ENCODE measurements at places on chromosomes 2 and 18.

DNA sequence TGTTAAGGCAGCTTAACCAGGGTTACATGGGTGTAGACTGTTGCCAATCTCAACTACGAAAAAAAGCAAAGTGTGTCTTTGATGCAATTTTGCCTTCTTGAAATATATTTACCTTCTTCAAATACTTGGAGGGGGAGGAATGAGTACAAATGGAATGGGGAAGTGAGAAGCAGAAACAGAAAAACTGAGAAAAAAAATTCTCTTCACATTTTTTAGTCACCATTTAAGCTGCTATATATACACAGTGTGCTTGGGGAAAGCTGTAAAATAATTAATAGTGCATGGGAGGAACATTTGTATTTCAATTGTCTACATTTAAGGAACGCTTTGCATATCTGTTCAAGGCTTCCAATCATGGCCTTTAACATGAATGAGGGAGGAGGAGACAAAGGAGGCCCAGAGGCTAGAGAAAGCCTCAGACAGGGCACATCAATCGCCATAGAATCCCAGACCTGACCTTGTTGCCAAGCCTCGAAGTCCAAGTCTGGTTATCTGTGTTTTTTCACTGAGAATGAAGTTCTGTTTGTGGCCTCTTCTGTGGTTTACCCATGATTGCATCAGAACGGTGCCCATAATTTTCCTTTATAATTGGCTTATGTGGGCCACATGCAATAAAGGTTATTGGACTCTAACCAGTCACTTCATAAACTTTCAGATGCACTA is 158.6 kb downstream of the PIK3C3 start:
- DNase-seq = no peak

DNA sequence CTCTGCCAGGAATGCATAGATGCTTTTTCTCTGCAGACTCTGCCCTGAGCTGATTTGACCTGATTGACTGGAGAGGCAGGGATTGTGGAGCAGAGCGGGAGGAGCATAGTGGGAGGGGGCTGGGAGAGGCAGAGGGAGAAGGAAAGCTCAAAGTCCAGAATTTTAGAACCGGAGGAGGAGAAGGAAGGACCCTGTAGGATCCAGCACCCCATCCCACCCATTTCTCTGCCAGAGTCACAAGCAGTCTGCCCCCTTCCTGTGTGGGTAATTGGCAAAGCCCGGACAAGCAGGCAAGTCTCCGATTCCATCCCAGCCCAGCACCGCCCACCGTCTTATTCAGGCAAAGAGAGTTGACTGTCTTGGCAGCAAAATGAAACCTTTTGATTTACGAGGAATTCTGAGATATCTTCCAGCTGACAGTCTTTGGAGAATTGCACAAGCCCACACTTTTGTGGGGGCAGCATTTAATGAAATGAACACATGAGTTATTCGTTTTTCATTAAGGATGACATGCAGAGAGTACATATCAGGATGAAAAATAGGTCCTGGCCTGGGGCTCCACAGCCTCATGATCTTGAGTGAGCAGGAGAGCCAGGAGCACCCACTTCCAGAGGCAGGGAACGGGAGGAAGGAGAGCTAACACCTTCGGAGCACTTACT is 103.1 kb downstream of the MCFD2 start:
- DNase-seq = no peak

GRCh38 chr2:119230219-119231185 is 6.9 kb downstream of the STEAP3 start:
- no peak for DNase-seq

- DNase-seq = peak; percentile 36
Measured at GRCh38 chr18:73980289-73980979, 167.2 kb downstream of the FBXO15 start.

DNA sequence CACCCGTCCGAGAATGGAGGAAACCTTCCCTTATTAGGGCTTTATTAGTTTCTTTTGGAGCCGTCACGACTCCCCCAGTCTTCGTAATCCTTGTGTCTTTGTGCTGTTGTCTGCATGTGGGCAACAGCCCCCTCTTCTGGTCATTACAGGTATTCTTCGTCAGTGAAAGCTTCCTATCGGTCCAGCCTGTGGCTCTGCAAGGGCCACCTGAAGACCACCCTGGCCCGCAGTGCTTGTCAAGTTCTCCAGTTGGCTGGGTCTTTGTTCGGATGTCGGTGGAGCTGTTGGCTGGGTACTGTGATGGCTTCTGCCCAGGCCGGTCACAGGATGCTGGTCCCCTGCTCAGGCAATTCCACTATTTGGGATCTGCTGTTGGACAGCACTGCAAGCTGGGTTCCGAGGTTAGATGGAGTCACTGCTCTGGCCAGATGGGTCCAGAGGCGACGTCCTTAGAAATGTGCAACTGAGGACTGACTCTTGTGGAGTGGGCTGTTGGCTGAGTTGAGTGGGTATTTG is 19.2 kb downstream of the E2F6 start:
- no peak for DNase-seq

DNA sequence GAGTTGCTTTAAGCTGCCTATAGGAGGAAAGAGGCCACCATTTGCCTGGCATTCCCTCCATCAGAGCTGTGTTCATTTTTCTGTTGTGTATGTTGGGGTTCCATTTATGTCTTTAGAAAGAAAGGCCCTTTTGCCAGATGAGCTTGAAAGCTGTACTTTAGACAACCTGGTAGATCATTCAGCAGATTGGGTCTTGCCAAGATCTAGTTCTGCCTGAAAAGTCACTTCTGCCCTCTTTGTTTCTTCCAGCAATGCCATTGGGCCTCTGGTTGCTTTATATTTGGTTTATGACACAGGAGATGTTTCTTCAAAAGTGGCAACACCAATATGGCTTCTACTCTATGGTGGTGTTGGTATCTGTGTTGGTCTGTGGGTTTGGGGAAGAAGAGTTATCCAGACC is 14.4 kb downstream of the SLC20A1 start:
- DNase-seq = no peak

- no peak for DNase-seq
Measured at GRCh38 chr2:68912732-68913131, 40.0 kb downstream of the GKN2 start.

GRCh38 chr18:44518091-44518615 is 162.5 kb upstream of the SETBP1 start:
- no peak for DNase-seq

GRCh38 chr2:239818086-239818485 is 207.1 kb downstream of the NDUFA10 start:
- no peak for DNase-seq

GRCh38 chr2:62939735-62940491 is 110.7 kb upstream of the OTX1 start:
- DNase-seq = no peak

- DNase-seq = no peak
Measured at GRCh38 chr2:177073611-177074010, 139.0 kb upstream of the HNRNPA3 start.

DNA sequence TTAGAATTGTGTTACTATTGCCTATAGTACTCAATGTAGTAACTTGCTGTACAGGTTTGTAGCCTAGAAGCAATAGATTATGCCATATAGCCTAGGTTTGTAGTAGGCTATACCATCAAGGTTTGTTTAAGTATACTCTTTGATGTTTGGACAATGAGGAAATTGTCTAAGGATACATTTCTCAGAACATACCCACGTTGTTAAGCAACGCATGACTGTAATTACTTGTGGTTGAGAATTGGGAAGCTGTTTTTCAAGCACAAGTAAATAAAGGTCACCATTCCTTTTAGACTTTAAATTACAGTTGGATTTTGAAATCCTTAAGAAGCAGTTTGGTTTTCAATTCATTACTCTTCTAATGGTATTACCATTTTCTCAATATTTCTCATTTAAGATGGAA is 89.8 kb upstream of the KCNH7 start:
- no peak for DNase-seq

GRCh38 chr2:69022548-69022947 is 9.6 kb downstream of the ANTXR1 start:
- no peak for DNase-seq

- DNase-seq = no peak
Measured at GRCh38 chr18:10410472-10411308, 43.7 kb upstream of the APCDD1 start.

DNA sequence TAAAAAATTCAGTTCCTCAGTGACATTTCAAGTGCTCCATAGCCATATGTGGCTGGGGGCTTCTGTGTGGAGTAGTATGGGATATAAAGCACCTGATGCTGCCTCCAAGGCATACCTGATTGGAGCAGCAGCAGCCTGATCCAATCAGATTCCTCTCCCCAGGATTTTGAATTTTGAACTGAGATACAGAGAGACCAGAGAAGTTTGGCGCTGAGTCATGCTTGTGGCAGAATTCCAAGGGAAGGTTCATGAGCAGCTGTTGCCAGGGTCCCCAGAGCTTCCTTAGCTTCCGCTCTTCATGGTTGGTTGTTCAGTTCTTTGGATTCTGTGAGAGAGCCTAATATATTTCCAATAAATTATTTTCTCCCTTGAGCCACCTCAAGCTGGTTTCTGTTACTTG is 29.0 kb upstream of the CFAP36 start:
- DNase-seq = no peak

GRCh38 chr18:79904357-79905147 is 46.9 kb downstream of the SLC66A2 start:
- no peak for DNase-seq

DNA sequence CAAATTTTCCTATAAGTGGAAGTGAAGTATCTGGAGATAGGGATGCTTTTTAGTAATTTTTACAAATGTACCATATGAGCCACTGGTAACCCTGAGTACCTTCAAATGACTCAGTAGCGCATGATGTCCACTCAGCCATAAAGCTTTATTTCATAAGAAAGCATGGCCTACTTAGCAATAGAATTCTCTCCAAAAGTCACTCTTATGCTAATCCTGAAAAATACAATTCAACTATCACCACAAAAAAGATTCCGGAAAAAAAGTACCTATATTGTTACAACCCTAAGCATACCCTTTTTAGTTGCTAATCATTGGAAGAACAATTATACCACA is 732.2 kb downstream of the SOCS6 start:
- DNase-seq = no peak

- no peak for DNase-seq
Measured at GRCh38 chr2:240339411-240340360, 95.8 kb upstream of the GPC1 start.

DNA sequence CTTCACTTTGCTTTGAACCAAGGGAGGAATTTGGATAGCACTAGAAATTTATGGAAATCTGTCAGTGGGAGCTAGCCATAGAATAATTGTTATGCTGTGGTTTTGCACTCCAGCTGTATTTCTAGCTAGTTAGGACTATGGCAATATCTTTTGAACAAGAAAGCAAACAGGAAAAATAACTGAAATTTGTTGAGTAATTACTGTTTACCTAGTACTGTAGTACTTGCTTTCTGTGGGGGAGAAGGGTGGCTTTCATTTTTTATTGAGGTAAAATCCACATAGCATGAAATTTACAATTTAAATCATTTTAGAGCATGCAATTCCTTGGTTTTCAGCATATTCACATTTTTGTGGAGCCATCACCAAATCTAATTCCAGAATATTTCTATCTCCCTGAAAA is 28.4 kb downstream of the MBD5 start:
- no peak for DNase-seq

- DNase-seq = no peak
Measured at GRCh38 chr18:54269893-54270844, 852 bp downstream of the POLI start.

GRCh38 chr18:46569211-46569610 is 87.8 kb downstream of the LOXHD1 start:
- no peak for DNase-seq

DNA sequence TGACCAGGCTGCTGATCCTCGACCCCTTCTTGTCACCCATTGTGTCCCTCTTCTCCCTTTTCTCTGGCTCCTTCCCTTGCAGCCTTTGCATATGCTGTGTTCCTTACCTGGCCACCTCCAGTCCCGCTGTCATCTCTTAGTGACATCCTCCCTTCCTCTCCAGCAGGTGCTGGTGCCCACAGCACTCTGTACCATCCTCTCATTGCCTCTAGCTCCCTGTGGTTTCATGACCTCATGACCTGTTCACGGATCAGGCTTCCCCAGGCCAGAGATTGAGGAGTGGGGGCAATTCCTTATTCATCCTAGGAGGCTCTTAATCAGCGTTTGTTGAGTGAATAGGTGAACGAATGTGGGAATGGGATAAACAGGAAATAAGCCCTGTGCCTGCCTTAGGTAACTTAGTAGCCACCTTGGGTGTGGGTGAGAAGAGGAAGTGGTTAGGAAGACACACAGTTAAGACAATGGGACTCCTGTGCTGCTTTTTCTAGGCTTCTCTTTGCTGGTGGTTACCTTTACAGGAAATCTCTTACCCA is 35.5 kb downstream of the ITGA6 start:
- no peak for DNase-seq

GRCh38 chr2:120305937-120306490 is 39.9 kb upstream of the INHBB start:
- DNase-seq = no peak

GRCh38 chr2:181953881-181954537 is 31.6 kb upstream of the PPP1R1C start:
- peak; percentile 0 for DNase-seq

- DNase-seq = no peak
Measured at GRCh38 chr2:212249451-212249850, 289.2 kb downstream of the ERBB4 start.

GRCh38 chr18:11500153-11501122 is 109.0 kb upstream of the SLC35G4 start:
- no peak for DNase-seq

DNA sequence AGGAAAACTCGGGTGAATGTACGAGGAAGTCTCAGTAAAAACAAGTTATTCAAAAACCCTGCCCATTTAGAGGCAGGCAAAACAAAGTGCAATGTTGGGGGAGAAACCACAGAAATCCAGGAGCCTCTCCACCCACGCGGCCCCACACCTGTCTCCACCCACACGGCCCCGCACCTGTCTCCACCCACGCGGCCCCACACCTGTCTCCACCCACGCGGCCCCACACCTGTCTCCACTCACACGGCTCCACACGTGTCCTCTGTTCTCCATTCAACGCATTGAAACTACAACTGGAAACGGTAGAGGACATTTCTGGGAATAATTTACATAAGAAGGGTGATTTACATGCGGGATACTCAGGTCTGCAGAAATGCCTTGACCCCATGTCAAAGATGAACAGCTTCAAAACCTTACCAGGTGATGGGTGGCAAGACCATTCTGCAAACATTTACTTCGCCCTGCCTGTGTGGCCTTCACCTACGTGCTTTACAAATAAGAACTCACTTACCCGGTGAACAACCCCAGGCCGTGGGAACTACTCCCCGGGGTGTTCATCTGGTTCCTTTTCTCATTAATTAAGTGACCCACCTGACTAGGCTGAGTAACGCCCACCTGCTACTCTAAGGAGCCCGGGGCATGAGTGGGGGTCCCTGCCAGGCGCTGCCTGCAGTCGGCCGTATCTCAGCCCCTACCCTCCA is 100.4 kb downstream of the EIPR1 start:
- DNase-seq = peak; percentile 36

- DNase-seq = no peak
Measured at GRCh38 chr2:48849770-48850169, 94.2 kb upstream of the LHCGR start.

Data from NCI-H1048 (cell line).